ENCODE measurements at places on chromosomes 11 and 22.

DNA sequence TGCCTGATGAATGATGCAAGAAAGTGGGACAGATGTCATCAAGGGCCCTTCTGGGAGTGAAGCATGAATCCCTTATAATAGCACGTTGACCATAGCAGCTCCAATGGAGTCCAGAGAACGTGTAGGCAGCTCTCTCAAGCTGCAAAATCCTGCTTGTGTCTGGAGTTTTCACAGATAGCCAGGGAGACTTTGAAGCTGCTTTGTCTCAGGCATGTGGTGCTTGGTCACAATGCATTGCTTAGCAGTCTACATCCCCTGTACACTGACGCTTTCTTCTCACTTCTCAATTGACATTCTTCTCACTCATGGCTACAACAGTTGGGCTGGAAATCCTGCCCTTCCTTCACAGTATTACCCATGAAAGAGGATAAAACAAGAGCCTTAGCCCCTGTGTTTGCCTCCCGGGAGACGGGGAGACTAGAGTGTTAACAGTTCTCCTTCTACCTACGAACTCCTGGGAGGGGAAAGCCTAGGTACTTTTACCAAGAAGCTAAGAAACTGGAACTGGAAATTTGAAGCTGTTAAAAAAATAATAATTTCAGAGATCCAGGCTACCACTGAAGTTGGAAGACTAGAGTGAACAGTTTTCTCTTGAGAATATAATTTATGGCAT, 20.7 kb upstream of the MMP7 start:
- no peak for DNase-seq

GRCh38 chr11:13928566-13929251, 33.8 kb upstream of the SPON1 start:
- DNase-seq = no peak

- DNase-seq = no peak
These were observed 1.3 kb downstream of the STARD10 start for GRCh38 chr11:72792437-72793021.

- DNase-seq = no peak
These were observed 25.0 kb upstream of the SUSD2 start for GRCh38 chr22:24156141-24156912.

GRCh38 chr11:10329935-10330334, 25.1 kb downstream of the ADM start:
- no peak for DNase-seq

GRCh38 chr11:48095779-48096470, 115.6 kb downstream of the PTPRJ start:
- DNase-seq = no peak

DNA sequence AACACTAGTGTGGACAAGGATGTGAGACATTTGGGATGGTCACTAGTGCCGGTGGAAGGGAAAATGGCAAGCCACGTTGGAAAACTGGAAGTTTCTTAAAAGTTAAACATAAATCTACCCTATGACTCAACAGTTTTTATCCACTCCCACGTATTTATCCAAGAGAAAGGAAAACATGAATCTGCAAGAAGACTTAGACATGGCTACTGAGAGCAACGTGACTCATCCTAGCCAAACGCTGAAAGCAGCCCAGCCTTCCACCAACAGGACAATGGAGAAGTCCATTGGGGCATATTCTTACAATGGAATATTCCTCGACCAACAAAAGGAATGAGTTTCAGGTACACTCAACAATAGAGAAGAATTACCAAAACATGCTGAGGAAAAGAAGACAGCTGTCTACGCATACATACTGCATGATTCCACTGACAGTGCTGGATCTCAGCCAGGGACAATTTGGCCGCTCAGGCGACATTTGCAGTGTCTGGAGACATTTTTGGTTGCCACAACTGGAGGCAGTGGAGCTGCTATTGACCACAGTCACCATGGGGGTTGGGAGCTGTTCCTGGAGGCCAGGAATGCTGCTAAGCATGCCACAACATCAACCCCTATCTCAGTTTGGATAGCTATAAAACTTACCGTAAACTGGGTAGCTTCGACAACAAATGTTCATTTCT, 21.2 kb downstream of the SYT13 start:
- DNase-seq = no peak

DNA sequence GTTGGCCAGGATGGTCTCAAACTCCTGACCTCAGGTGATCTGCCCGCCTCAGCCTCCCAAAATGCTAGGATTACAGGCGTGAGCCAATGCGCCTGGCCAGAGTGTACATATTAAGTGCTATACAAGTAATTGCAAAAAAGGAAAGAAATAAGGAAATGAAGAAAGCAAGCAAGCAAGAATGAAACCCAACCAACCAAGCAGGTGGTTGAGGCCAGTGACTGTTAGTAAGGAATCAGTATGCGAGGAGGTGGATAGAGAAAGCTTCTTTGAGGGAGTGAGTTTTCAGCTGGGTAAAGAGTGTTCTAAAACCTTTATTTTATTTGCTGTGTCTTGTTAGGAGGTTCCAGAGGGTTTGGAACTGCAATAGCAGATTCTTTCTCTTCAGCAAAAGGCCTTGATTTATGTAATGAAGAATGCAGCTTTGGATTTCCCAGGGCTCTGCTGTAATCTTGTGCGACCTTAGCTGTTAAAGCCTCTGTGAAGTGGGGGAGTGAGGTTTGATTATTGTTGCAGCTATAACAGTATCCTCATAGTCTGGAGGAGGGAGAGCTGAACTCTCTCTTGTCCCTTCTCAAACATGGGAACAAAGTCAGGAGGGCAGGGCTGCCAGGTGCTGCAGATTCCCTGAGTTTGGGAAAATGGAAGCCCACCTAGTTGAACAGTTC, 5.7 kb downstream of the AMPD3 start:
- no peak for DNase-seq
